ENCODE measurements at places on chromosomes 7 and 10. TPM values are rescaled to one million over a fixed set of nuclear protein-coding genes. Genes with fewer than 3 reads are reported as not detected.

CPVL gene
- total RNA-seq: not detected

TMEM168 gene
- 16.7 TPM for total RNA-seq

FAM13C gene
- total RNA-seq: not detected

CFAP46 gene
- total RNA-seq: 0.16 TPM

TUBAL3 gene
- total RNA-seq: not detected

GRK5 gene
- 24.8 TPM for total RNA-seq
